Thoracic aorta (tissue), 2 donors: ENCODE measurements at places on chromosomes 5 and 9. TPM values are rescaled to one million over a fixed set of nuclear protein-coding genes. Genes with fewer than 3 reads are reported as not detected.

The RCL1 gene
- total RNA-seq = 62.2 TPM

The PDLIM4 gene
- 50.6 TPM for total RNA-seq

The KCNT1 gene
- 0.28 TPM for total RNA-seq

The ADAMTS2 gene
- 34.4 TPM for total RNA-seq

The PCDHA13 gene
- total RNA-seq = 0.54 TPM

The ATP6V1G1 gene
- 109 TPM for total RNA-seq

The SLC6A3 gene
- not detected for total RNA-seq

The PCDHAC1 gene
- total RNA-seq = 0.71 TPM

The SLCO6A1 gene
- total RNA-seq = not detected
